ENCODE measurements at places on chromosomes 1 and 21. TPM values are rescaled to one million over a fixed set of nuclear protein-coding genes. Genes with fewer than 3 reads are reported as not detected.

- H3K36me3 ChIP-seq: no peaks in the 10 kb centered on the region
- peaks cover 58% of the 10 kb centered on the region for H3K27me3 ChIP-seq
- H3K27ac ChIP-seq: no peak overlapping the region
- no peak for ATAC-seq
- no peaks in the 10 kb centered on the region for H3K4me1 ChIP-seq
- no peak overlapping the region for H3K4me3 ChIP-seq
These were observed 384.6 kb downstream of the RRAGC start for GRCh38 chr1:38474738-38475623.

DNA sequence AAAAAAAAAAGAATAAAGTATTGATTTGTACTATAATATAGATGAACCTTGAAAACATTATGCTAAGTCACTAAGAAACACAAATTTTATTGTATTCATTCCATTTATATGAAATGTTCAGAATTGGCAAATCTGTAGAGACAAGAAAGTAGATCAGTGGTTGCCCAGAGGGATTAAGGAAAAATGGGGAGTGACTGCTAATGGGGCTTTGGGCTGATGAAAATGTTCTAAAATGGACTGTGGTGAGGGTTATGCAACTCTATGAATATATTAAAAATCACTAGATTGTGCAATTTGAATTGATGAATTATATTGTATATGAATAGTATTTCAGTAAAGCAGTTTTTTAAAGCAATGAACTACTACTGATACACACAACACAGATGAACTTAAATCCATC lies 10.0 kb downstream of the GDAP2 start:
- H3K27ac ChIP-seq: no peak overlapping the region
- no peak for ATAC-seq
- no peaks in the 10 kb centered on the region for H3K27me3 ChIP-seq
- H3K36me3 ChIP-seq: peaks cover 55% of the 10 kb centered on the region
- no peaks in the 10 kb centered on the region for H3K4me1 ChIP-seq
- H3K4me3 ChIP-seq: no peak overlapping the region

GRCh38 chr1:5223206-5223605 lies 568.8 kb downstream of the AJAP1 start:
- no peaks in the 10 kb centered on the region for H3K4me1 ChIP-seq
- H3K27me3 ChIP-seq: peaks cover 77% of the 10 kb centered on the region
- H3K27ac ChIP-seq: no peak overlapping the region
- no peak overlapping the region for H3K4me3 ChIP-seq

Gene PTGS2
- total RNA-seq: 4.5 TPM

Gene CLIC6
- total RNA-seq: 4.6 TPM

DNA sequence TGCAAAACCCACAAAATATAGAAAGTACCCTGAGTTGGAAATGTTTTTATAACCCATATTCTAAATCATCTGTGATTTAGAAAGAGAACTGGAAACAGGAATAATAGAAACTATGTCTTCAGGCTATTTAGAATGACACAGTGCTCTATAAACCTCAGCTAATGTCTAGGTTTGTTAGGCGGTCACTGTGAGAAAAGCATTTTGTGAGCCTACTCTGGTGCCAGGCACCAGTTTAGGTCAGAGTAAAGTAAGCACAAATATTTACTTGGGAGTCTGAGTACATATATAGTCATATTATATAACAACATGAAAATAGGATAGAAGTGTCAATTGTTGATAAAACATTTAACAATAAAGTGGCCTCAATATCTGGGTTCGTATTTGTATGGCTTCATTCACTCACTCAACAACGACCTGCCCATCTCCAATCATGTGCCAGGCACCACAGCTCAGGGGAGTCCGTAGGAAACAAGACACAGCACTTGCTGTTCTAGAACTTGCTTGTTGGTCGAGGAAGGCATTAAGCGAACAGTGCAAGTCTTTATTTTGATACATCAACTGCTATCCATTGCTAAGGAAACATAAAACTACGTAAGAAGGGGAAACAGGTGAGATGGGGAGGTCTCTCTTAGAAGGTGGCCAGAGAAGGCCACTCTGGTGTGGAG lies 37.2 kb downstream of the GNB1 start:
- no peak overlapping the region for H3K27ac ChIP-seq
- H3K27me3 ChIP-seq: no peaks in the 10 kb centered on the region
- no peaks in the 10 kb centered on the region for H3K36me3 ChIP-seq
- no peak for ATAC-seq

DNA sequence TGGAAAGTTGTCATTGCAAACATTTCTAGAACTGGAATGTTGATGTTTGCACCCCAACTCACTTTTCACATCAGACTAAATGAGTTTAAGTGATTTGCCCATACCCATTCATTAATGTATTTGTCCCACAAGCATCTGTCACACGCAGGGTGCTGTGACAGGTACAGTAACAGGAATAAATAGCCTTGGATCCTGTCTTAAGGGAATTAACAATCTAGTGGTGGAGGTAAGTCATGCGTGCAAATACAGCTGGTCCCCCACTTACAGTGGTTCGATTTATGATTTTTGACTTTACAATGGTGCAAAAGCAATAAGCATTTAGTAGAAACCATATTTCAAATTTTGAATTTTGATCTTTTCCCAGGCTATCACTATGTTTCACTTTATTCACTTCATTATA lies 17.5 kb upstream of the PRDM2 start:
- peaks cover 6% of the 10 kb centered on the region for H3K27me3 ChIP-seq
- no peak overlapping the region for H3K4me3 ChIP-seq
- H3K27ac ChIP-seq: no peak overlapping the region
- no peaks in the 10 kb centered on the region for H3K36me3 ChIP-seq
- no peak for ATAC-seq

- peaks cover 8% of the 10 kb centered on the region for H3K4me1 ChIP-seq
- no peak overlapping the region for H3K27ac ChIP-seq
- no peak overlapping the region for H3K4me3 ChIP-seq
- no peaks in the 10 kb centered on the region for H3K36me3 ChIP-seq
- H3K27me3 ChIP-seq: peaks cover 79% of the 10 kb centered on the region
These were observed 7.3 kb downstream of the RAP1GAP start for GRCh38 chr1:21661886-21662285.

Data from gastroesophageal sphincter (tissue), 4 donors.